Thyroid gland (tissue), 4 donors: ENCODE measurements at places on chromosomes 13 and 19. TPM values are rescaled to one million over a fixed set of nuclear protein-coding genes. Genes with fewer than 3 reads are reported as not detected.

The ZNF582 gene
- total RNA-seq, result 19.6 TPM

The LILRB2 gene
- total RNA-seq, result 2.0 TPM

The LGALS7 gene
- total RNA-seq, result not detected

The SSBP4 gene
- total RNA-seq, result 40.7 TPM

The ZNF177 gene
- 5.2 TPM for total RNA-seq

The OR10H1 gene
- not detected for total RNA-seq

The NKPD1 gene
- total RNA-seq, result 1.3 TPM

The LILRA5 gene
- not detected for total RNA-seq

The ZNF14 gene
- 21.1 TPM for total RNA-seq

- H3K4me3 ChIP-seq, result no peak overlapping the region
- H3K4me1 ChIP-seq, result no peaks in the 10 kb centered on the region
- DNase-seq, result no peak
- no peak overlapping the region for H3K27ac ChIP-seq
- no peaks in the 10 kb centered on the region for H3K27me3 ChIP-seq
- H3K36me3 ChIP-seq, result no peaks in the 10 kb centered on the region
Observed at GRCh38 chr19:16301999-16302694, 22.5 kb upstream of the KLF2 start.

GRCh38 chr19:58021541-58022282, 12.1 kb upstream of the ZSCAN1 start:
- no peak overlapping the region for H3K27ac ChIP-seq
- no peaks in the 10 kb centered on the region for H3K4me1 ChIP-seq
- H3K27me3 ChIP-seq, result no peaks in the 10 kb centered on the region
- H3K36me3 ChIP-seq, result no peaks in the 10 kb centered on the region

GRCh38 chr19:17184371-17184841, 30.8 kb upstream of the USE1 start:
- no peak overlapping the region for H3K27ac ChIP-seq
- H3K4me1 ChIP-seq, result no peaks in the 10 kb centered on the region
- no peak overlapping the region for H3K4me3 ChIP-seq
- H3K27me3 ChIP-seq, result no peaks in the 10 kb centered on the region
- peaks cover 5% of the 10 kb centered on the region for H3K36me3 ChIP-seq

- no peaks in the 10 kb centered on the region for H3K27me3 ChIP-seq
- no peak for DNase-seq
- H3K36me3 ChIP-seq, result no peaks in the 10 kb centered on the region
- no peak overlapping the region for H3K27ac ChIP-seq
- peak overlapping the region; percentile 72 for H3K4me3 ChIP-seq
- no peaks in the 10 kb centered on the region for H3K4me1 ChIP-seq
Observed at GRCh38 chr19:52785506-52785905, 1.1 kb downstream of the ZNF600 start.

DNA sequence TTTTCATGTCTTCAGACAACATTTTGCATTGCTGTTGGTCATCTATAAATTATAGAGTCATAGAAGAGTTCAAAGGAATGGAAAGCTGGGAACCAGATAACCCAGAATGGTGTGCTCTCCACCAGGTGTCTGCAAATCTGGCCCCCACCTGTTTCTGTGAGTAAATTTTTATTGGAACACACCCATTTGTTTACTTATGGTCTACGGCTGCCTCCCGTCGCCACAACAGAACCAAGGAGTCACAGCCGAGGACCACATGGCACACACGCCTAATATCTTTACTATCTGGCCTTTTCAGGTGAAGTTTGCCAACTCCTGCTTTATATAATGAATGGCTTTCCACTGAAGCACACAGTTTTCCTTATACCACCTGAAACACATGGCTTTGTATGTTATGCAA, 58.2 kb downstream of the EFNB2 start:
- H3K4me3 ChIP-seq, result no peak overlapping the region
- no peak overlapping the region for H3K27ac ChIP-seq
- no peak for DNase-seq
- H3K4me1 ChIP-seq, result no peaks in the 10 kb centered on the region

DNA sequence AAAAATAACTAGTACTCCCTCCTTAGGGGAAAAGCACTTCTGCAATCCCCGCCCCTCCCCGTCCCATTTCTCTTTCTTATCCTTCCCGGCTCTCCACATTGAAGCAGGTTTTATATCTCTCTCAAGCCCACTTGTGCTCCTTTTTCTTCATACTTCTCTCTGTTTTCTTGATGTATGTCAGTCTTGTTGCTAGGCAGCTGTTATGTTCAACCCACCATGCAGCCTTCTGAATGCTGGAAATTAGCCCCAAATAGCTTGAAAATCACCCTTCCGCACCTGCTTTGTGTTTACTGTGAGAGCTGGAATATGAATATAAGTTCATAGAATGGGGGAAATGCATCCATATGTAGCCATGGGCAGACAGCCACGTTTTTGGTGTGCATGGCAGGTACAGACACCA, 461.4 kb downstream of the MYO16 start:
- H3K27ac ChIP-seq, result no peak overlapping the region
- H3K4me1 ChIP-seq, result no peaks in the 10 kb centered on the region
- H3K27me3 ChIP-seq, result no peaks in the 10 kb centered on the region
- DNase-seq, result no peak
- H3K4me3 ChIP-seq, result no peak overlapping the region

GRCh38 chr19:4449639-4450028, 8.0 kb downstream of the UBXN6 start:
- peaks cover 78% of the 10 kb centered on the region for H3K36me3 ChIP-seq
- no peak overlapping the region for H3K27ac ChIP-seq
- peaks cover 1% of the 10 kb centered on the region for H3K4me1 ChIP-seq
- DNase-seq, result no peak
- no peaks in the 10 kb centered on the region for H3K27me3 ChIP-seq
- no peak overlapping the region for H3K4me3 ChIP-seq

- peak overlapping the region; percentile 96 for H3K27ac ChIP-seq
- no peak for DNase-seq
- H3K27me3 ChIP-seq, result no peaks in the 10 kb centered on the region
- H3K4me3 ChIP-seq, result peak overlapping the region; percentile 99
- peaks cover 43% of the 10 kb centered on the region for H3K4me1 ChIP-seq
Observed at GRCh38 chr19:38648769-38649304, 1.4 kb downstream of the ACTN4 start.

DNA sequence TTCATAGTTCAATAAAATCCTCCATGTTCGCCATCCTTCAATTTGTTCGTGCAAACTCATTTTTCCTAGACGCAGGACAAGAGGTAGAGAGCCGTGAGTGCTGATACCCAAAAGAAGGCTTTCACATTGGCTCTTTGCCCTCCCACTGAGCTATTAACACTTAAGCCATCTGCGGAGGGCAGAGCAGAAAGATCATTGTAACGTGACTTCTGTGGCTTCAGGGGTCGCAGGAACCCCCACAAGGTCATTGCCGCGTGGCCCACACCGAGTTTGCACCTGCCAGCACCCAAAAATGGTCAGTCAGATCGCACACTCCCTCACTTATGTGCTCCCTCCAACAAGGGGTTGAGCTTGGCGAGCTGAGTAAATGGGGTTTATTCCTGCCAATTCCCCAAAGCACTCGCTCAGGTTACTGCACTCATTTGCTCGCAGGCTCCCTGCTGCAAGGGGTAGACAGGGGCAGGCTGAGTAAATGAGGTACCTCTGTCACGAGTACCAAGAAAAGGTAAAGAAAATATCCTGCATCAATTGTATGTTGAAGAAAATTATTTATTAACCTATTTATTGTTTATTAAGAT, 144.1 kb downstream of the PRR20E start:
- no peak for DNase-seq
- no peaks in the 10 kb centered on the region for H3K36me3 ChIP-seq
- H3K4me3 ChIP-seq, result no peak overlapping the region
- H3K27me3 ChIP-seq, result no peaks in the 10 kb centered on the region

DNA sequence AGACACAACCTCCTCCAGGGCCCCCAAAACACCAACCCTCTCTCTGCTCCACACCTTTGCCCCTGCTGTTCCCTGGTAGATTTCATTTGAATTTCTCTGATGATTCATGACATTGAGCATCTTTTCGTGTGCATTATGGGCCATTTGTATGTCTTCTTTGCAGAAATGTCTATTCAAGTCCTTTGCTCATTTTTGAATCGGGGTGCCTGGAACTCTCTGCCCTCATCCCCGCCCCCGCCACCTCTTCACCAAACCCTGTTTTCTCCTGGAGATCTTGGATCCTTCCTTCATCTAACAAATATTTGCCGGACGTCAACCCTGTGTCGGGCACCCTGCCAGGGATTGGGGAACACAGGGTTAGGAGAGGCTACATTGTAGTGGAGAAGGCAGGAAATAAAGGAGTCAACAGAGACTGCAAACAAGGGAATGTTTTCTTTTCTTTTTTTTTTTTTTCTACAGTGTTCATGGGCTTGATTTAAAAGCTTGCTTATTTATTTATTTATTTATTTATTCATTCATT, 25.5 kb upstream of the SLC1A5 start:
- H3K27me3 ChIP-seq, result no peaks in the 10 kb centered on the region
- DNase-seq, result peak; percentile 66
- no peak overlapping the region for H3K4me3 ChIP-seq
- H3K27ac ChIP-seq, result peak overlapping the region; percentile 38
- H3K4me1 ChIP-seq, result peaks cover 7% of the 10 kb centered on the region
- no peaks in the 10 kb centered on the region for H3K36me3 ChIP-seq

DNA sequence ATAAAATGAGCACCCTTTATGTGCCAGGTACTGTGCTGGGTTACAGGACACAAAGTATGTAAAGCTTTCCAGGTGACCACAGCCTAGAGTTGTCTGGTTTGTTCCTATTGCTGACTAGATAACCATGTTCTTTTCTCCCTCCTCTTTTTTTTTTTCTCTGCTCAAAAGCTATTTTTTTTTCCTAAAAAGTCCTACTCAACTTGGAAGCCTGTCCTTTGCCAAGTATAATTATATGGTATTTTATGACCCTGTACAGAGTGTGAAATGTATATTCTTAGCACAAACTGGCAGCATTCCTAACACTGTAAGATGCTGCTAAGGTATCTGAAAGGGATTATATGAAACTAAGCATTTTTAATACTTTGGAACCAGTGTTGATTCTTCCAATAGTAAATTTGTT, 171.0 kb downstream of the GPC6 start:
- H3K27me3 ChIP-seq, result no peaks in the 10 kb centered on the region
- H3K4me3 ChIP-seq, result no peak overlapping the region
- no peak for DNase-seq

DNA sequence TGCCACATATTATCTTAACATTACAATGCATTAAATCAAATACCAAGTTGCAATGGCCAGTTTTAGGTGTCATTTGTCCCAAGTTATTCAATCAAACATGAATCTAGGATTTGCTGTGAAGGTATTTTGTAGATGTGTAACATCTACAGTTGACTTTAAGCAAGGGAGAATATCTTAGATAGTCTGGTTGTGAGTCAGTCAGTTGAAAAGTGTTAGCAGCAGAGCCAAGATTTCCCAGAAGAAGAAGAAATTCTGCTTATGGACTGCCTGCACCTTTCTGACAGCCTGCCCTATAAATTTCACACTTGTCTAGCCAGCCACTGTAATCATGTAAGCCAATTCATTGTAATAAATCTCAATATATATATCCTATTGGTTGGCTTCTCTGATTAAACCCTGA, 41.3 kb upstream of the INTS6 start:
- H3K4me1 ChIP-seq, result no peaks in the 10 kb centered on the region
- DNase-seq, result no peak
- no peaks in the 10 kb centered on the region for H3K36me3 ChIP-seq
- no peak overlapping the region for H3K27ac ChIP-seq

DNA sequence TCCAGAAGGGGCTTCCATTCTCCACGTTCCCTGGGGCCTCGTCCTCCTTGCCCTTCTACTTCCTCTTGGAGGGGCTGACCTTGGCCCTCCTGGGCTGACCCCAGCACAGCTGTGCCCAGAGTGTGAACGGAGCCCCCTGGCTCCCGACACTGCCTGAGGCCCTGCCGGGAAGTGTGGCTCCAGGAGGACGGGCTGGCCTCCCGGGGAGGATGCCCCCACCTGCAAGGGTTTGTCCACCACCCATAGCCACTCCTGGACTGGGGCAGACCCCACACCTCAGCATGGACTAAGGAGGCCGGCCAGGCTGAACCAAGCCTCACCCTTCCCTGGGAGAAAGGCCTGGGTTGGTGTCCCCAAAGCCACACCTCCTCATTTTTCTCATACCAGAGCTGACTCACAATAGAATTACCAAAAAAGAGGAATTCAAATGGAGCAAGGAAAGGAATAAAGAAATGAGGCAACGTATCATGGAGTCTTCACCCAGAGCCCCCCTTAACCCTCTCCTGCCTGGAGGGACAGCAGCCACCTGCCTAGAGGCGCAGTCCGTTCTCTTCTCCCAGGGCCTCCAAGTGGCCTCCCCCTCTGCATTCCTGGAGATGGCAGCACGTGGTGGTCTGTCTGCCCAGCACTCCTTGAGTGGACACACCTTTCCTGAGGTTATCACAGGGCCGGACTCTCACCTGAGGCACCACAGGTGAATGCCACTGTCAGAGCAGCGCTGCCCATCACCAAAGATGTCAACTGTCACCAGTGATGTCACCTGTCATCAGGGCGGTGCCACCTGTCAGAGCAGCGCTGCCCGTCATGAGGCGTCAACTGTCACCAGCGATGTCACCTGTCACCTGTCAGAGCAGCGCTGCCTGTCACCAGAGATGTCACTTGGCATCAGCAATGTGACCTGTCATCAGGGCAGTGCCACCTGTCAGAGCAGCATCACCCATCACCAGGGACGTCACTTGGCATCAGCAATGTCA, 3.1 kb upstream of the C13orf46 start:
- no peaks in the 10 kb centered on the region for H3K27me3 ChIP-seq
- no peak overlapping the region for H3K4me3 ChIP-seq
- H3K36me3 ChIP-seq, result peaks cover 3% of the 10 kb centered on the region
- H3K4me1 ChIP-seq, result peaks cover 41% of the 10 kb centered on the region
- peak overlapping the region; percentile 65 for H3K27ac ChIP-seq

GRCh38 chr13:19681517-19681916, 48.1 kb downstream of the MPHOSPH8 start:
- H3K36me3 ChIP-seq, result no peaks in the 10 kb centered on the region
- no peak overlapping the region for H3K4me3 ChIP-seq
- H3K27me3 ChIP-seq, result no peaks in the 10 kb centered on the region
- no peak overlapping the region for H3K27ac ChIP-seq
- no peak for DNase-seq
- H3K4me1 ChIP-seq, result no peaks in the 10 kb centered on the region

GRCh38 chr13:113192279-113192678, 16.2 kb downstream of the PCID2 start:
- H3K27me3 ChIP-seq, result no peaks in the 10 kb centered on the region
- H3K4me1 ChIP-seq, result no peaks in the 10 kb centered on the region
- DNase-seq, result no peak
- H3K4me3 ChIP-seq, result no peak overlapping the region
- no peak overlapping the region for H3K27ac ChIP-seq

- DNase-seq, result peak; percentile 97
- H3K36me3 ChIP-seq, result peaks cover 16% of the 10 kb centered on the region
- peak within 1 kb of the TSS; percentile 99 for H3K27ac ChIP-seq
- peaks cover 41% of the 10 kb centered on the region for H3K4me1 ChIP-seq
- H3K27me3 ChIP-seq, result no peaks in the 10 kb centered on the region
Observed at GRCh38 chr19:12791345-12792050, at the start of gene JUNB. TSS of gene JUNB (plus strand) at chr19:12791486. CDS start at chr19:12791772, 286 bp downstream.
